ENCODE measurements at places on chromosomes 12 and 14.

- no peak for DNase-seq
Measured at GRCh38 chr14:76574416-76575095, 186.7 kb upstream of the VASH1 start.

- DNase-seq: no peak
Measured at GRCh38 chr12:50401500-50402081, 906 bp downstream of the LARP4 start.

DNA sequence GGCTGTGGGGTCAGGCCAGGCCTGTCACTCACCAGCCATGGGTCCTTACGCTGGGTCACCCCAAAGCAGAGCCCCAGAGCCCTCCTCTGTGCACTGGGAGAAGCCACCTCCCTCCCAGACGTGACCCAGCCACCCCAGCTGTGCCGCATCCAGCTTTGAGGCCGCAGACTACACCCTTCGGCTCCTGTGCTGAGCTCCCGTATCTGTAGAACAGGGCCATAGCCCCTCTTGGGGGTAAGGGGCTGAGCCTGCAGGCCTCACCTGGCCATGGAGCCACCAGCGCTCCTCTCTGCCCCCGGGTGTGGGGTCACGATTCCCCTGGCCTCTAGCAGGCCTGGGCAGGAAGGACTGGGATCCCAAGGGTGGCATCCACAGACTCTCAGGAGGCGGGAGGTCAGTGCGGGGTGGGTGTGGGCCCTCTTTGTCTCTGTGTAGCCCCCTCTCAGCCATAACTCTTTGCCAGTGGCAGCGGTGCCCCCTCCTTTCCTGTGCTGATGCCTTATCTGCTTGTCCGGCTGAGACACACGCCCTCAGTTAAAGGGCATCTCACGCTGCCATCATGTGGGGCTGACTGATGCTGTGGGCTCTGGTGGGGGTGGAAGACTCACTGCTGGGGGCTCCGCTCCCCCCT lies 16.3 kb downstream of the ASPG start:
- no peak for DNase-seq

- DNase-seq: no peak
Measured at GRCh38 chr12:111411185-111411764, 5.6 kb downstream of the SH2B3 start.

DNA sequence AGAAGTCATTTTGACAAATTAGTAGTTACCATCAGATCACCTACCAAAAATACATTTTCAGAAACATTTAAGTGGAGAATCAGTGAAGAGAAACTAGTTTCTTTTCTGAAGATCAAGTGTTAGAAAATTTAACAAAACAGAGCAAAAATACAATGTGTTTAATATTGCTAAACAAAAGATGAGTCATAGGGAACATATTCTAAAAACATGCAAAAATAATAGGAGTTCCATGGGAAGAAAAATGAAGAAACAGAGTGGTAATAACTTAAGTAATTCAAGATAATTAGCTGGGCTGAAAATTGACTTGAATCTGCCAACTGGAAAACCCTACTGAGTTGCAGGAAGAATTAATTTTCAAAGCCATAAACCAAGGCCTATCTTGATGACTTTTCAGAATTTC lies 111.5 kb upstream of the KITLG start:
- DNase-seq: no peak

GRCh38 chr14:31154956-31155355 lies 52.6 kb downstream of the HECTD1 start:
- no peak for DNase-seq

DNA sequence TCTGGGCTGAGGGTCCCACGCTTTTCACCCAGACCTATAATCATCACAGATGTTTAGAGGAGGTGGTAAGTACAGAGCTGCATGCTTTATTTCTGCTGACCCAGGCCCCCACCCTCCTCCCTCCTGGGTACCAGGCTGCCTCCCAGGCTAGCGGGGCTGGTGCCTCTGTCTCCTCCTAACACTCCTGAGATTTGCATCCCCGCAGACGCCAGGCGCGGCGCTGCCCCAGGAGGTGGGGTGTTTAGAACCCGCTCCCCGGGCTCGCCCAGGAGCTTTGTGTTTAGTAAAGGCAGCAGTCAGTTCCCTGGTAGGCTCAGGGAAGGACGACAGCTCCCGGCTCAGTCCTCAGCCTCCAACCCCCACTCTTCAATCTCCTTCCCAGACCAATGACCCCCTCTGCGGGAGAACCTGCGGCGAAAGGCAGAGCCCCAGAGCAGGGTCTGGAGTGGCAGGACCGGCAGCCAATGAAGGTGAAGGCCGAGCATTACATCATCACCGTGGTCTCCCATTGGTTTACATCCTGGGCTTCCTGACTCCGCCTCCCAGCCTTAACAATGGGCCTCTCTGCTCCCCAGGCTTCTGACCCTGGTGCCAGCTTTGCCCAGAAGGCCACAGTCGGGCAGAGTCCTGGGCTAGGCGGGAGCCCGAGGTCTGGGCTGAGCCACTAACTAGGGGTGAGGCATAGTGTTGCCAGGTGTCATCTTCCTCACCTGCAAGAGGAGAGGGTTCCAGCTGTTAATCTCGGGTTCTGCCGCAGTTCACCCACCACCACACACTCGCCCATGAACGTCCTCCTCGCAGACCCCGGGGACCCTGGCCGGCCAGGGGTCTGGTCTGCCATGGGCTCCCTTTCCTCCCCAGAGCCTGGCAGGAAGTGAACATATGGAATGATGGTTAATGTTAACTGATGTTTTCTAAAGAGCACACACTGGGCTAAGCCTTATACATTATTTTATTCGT lies 57.5 kb downstream of the CALM1 start:
- no peak for DNase-seq

GRCh38 chr14:92978229-92979021 lies 55.5 kb downstream of the CHGA start:
- DNase-seq: no peak

DNA sequence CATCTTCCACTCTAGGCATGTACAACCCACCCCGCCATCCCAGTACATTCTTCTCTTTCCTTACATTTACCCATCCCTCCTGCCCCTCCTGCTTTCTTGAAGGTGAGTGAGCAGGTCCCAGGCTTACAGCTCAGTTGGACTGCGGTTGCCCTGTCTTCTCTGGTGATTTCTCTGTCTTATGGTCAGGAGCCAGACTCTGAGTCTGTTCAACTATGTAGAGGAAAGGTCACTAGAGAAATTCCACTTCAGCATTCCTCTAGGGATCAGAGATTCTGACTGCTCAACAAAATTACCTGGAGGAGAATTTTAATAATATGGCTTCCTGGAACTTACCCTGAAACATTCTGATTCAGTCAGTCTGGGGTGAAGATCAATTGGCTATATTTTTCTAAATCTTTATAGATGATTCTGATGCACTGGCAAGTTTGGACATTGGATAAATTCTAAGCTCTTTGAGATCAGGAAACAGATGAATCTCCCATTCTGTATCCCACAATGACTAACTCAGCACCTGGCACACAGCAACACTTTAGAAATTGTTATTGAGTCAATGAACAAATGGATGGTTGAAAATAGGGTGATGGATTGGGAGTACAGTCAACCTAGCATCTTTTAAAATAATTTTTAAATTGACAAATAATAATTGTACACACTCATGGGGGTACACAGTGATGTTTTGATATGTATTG lies 128.6 kb upstream of the HIF1A start:
- no peak for DNase-seq

DNA sequence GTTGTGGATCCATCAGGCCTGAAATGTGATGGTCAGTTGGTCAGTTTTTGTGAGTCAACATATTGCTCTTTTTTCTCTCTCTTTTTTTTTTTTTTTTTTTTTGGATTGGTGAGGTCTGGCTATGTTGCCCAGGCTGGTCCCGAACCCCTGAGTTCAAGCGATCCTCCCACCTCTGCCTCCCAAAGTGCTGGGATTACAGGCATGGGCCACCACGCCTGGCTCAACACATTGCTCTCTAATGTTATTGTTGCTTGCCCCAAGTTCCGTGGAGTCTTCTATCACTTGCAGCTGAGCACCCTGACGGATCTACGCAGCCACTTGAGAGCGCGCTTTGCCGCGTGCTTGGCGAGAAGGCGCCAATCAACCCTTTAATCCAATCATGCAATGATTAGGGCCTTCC lies 69.5 kb upstream of the DIO3 start:
- DNase-seq: no peak

DNA sequence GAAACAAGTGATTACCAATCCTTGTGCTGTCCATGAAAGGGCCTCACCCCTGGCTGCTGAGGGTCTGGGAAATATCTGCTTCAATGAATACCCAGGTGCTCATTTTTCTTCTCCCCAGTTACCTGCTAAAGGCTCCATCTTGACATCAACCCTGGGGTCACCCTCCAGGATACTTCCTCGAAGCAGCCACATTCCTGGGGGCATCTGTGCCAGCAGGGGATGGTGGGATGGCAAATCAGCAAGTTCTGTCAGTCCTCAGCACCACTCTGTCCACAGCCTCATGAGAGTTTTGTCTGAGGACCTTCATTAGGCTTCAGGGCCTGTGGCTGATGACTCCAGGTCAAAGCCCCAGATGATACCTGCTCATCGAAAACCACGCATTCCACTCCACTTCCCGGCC lies 124.8 kb downstream of the ZFP36L1 start:
- DNase-seq: no peak

DNA sequence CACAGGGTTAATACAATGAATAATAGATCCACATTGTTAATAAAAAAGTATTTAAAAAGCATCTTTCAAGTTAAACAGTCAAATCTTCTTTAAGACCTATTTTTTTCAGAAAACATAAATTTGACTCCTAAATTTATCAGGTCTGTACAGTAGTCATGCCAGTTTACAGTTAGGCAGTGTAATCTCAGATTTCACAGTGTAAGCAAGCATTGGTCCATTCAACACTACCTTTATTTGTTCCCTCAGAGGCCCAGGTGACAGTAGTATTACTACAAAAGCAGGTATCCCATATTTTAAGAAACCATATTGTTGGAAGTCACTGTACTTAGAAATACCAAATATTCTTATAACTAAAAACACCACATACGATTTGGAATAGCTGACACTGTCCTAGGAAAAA lies 6.1 kb downstream of the ATP2B1 start:
- DNase-seq: no peak

GRCh38 chr14:24135834-24136683 lies at the start of gene PSME1:
Gene PSME1 (plus strand): TSS chr14:24136194. CDS start chr14:24136263, 69 bp downstream.
- peak; percentile 88 for DNase-seq

GRCh38 chr14:42671636-42672035 lies 1065.0 kb downstream of the LRFN5 start:
- no peak for DNase-seq

GRCh38 chr14:24309538-24310264 lies at the start of gene LTB4R2:
Gene LTB4R2 (plus strand): TSS chr14:24310140. CDS start chr14:24310665, 525 bp downstream.
- no peak for DNase-seq

GRCh38 chr12:5168148-5168547 lies 124.5 kb downstream of the KCNA5 start:
- no peak for DNase-seq

GRCh38 chr14:22095860-22096513 lies 422.4 kb upstream of the OR4E1 start:
- DNase-seq: no peak

- DNase-seq: no peak
Measured at GRCh38 chr12:111249018-111249370, 119.9 kb downstream of the PHETA1 start.

DNA sequence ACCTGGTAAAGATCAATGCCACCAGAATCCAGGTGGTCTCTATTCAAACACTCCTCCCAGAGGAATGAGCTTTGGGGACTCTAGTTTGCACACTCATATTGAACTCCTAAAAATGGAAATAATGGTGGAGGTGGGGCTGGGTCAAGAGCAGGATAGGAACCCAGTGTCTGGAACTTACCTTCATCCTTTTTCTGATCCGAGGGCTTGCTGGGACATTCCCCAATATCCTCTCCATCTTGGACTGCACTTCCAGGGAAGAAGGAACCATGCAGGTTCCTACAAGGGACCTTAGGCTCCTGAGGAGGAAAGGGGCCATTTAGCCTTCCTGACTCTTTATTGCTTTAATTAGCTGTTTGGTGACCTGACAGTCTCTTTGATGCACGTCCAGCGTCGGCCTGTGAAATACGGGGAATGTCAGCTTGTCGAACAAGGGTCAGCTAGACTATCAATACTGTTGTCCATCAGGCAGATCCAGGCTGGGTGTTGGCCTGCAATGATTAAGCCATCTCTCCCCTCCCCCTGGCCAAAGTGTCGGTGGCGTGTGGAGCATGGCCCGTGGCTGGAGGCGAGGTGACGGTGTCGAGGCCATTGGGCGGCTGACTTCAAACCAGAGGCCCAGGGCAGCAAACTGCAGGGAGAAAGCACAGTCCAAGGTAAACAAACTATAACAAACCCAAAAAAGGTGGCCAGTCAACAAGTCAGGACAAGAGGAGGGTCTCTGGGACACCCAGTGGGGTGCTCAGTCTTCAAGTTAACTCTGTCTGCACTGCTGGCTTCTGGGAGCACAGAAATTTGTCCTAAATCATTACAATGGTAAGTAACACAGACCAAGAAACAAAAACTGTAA lies 405.2 kb upstream of the TBX3 start:
- DNase-seq: no peak

GRCh38 chr12:58067610-58068387 lies 126.4 kb downstream of the ATP23 start:
- DNase-seq: no peak

- DNase-seq: no peak
Measured at GRCh38 chr14:68893566-68893965, 85.5 kb downstream of the ACTN1 start.

DNA sequence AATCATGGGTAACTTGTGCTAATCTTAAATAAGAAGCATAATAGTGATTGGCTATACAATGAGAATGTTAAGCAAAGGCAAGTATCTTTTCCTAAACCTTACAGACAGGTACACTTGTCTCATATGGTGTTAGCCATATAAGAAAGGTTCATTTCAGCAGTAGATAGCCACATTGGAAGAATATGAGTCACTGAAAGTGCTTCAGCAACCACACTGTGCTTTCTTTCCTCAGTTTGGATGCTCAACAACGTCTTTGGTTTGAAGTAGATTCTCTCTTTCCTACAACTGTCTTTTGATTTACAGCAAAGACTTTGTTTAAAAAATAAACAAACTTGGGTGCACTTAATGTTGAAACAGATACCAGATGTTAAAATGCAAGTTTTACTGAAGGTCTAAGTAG lies 8.9 kb downstream of the DDHD1 start:
- no peak for DNase-seq

GRCh38 chr14:21891921-21892320 lies 218.3 kb upstream of the OR4E1 start:
- DNase-seq: no peak

DNA sequence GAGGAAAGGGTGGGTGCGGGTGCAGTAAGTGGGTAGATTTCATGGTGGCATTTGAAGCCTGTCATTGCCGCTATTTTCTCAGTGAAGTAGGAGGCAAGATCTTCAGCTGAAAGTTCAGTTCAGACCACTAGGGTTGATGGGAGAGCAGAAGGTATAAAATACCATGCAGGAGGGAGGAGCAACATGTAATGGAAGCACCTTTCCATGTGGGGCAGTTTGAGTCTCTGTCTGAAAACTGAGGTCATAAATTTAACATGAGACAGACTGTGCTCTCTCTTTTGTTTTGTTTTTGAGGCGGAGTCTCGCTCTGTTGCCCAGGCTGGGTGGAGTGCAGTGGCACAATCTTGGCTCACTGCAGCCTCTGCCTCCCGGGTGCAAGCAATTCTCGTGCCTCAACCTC lies 22.7 kb downstream of the LRRC74A start:
- DNase-seq: no peak

DNA sequence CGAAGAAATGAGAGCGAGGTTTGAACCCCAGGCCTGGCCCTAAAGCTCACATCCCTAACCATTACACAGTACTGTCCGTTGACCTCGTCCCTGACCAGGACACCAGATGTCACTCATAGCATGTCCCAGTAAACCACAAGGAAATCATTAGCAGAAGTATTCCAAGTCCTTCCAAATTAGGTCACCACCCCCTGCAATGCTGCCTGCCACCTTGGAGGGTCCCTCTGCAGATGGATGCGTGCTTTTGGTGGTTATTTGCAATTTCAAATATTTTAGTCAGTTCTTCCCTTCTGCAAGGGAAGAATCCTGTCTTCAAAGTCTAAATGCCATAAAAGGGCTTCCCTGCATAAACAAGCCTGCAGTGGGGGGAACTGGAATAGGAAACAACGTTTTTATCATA lies 71.3 kb downstream of the CLMN start:
- DNase-seq: no peak

All from stimulated activated CD8-positive, alpha-beta memory T cell treated with anti-CD3 and anti-CD28 coated beads, Interleukin-15, amount 100 ng/mL, for 4 hours (primary cell).